ENCODE measurements at places on chromosomes 1 and 21.

DNA sequence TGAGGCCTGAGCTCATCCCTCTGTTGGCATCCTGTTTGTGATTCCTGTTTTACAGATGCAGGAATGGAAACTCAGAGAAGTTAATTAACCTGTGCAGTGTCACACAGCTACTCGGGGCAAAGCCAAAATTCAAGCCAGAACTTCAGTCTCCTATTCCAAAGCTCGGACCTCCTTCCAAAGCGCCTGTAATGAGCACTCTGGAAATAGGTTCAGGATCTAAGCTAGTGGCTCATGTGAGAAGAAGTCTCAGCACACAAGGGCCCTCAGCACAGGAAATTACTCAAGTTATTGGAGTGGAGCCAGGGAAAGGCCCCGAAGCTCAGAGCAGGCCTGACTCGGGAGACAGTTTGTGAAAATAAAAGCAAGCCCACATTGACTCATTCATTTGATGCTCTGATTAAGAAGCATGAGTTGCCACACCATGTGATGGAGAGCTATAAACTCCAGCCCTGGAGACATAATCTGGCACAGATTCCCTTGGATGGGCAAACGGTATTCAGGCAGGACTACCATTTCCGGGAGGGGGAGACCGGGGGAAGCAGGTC is 50.6 kb upstream of the LYST start:
- peak overlapping the region; percentile 38 for H3K4me3 ChIP-seq
- H3K27me3 ChIP-seq: no peaks in the 10 kb centered on the region
- peak overlapping the region; percentile 17 for H3K27ac ChIP-seq

- H3K4me3 ChIP-seq: no peak overlapping the region
- H3K27me3 ChIP-seq: no peaks in the 10 kb centered on the region
- H3K36me3 ChIP-seq: no peaks in the 10 kb centered on the region
- H3K4me1 ChIP-seq: no peaks in the 10 kb centered on the region
Observed at GRCh38 chr1:73761559-73761958, 436.4 kb downstream of the LRRIQ3 start.

DNA sequence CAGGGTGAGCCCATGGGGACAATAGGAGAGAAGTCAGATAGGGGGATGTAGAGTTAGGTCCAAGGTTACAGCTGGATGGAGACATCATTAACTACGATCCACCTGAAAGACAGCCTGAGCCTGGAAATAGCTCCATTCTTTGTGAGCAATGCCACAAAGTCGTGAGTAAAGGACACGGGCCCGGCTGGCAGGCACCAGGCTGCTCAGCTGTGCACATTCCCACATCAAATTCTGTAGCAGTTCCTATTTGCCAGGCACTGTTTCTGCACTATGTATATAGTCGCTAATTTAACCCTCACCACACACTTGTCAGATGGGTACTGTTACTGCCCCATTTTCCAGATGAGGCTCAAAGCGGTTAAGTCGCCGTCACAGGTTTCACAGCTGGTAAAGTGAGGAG is 338.0 kb upstream of the KAZN start:
- H3K4me3 ChIP-seq: no peak overlapping the region
- no peaks in the 10 kb centered on the region for H3K36me3 ChIP-seq
- H3K27me3 ChIP-seq: peaks cover 7% of the 10 kb centered on the region
- no peak for DNase-seq
- no peaks in the 10 kb centered on the region for H3K4me1 ChIP-seq

DNA sequence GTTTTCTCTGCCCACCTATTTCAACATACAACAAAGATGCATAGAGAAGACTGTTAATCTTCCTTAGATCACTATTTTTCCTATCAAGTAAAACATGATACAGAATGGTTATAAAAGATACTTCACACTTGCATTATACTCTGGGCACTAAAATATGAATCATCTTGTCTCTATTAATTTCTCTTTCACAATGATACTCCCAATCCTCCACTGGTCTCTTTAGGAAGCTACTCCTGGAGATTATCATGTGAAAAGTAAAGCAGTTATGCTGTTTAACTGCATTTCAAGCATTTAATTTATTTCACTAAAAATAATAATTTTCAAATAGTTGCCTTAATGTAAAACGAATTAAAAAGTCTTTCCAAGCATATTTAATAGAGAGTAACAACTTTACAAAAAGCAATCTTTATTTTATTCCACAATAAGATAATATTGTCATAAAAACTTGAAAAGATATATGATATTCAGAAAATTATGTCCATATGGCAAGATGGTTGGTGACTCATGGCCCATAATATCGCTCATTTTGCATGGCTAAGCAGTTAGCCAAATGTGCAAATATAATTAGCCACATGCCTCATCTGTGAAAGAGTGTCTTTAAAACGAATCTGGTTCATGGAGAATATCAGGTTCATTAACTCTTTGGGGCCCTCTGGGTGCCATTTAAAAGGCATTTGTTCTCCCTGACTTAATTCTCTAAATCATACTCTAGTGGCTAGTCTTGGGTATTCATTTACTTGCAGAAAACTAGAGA is 1569.0 kb upstream of the B3GALT2 start:
- H3K27ac ChIP-seq: no peak overlapping the region
- H3K27me3 ChIP-seq: no peaks in the 10 kb centered on the region
- DNase-seq: no peak
- no peaks in the 10 kb centered on the region for H3K4me1 ChIP-seq

DNA sequence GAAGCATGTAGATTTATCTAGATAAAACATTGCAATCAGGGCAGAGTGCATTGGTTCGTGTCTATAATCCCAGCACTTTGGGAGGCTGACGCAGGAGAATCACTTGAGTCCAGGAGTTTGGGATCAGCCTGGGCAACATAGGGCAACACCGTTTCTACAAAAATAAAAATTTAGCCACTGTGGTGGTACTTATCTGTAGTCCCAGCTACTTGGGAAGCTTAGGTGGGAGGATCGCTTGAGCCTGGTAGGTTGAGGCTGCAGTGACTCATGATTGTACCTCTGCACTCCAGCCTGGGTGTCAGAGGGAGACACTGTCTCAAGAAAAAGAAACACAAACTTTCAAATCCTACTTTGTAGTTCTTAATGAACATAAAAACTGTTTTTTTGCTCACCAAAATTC is 64.2 kb upstream of the RCC1 start:
- no peak overlapping the region for H3K4me3 ChIP-seq
- no peak for DNase-seq
- H3K36me3 ChIP-seq: no peaks in the 10 kb centered on the region
- peaks cover 29% of the 10 kb centered on the region for H3K4me1 ChIP-seq
- H3K27ac ChIP-seq: no peak overlapping the region
- no peaks in the 10 kb centered on the region for H3K27me3 ChIP-seq

GRCh38 chr1:111705841-111706240 is 33.4 kb downstream of the INKA2 start:
- no peak overlapping the region for H3K4me3 ChIP-seq
- no peaks in the 10 kb centered on the region for H3K27me3 ChIP-seq
- H3K27ac ChIP-seq: peak overlapping the region; percentile 60
- DNase-seq: no peak
- H3K4me1 ChIP-seq: peaks cover 50% of the 10 kb centered on the region

Data from activated T-cell treated with anti-CD3 and anti-CD28 coated beads, Interleukin-2, amount 50 U/mL, for 72 hours (primary cell).